ENCODE measurements at places on chromosomes 5 and 9.
A peak's percentile ranks its signal among the peaks of the same experiment; 100 is the strongest.

DNA sequence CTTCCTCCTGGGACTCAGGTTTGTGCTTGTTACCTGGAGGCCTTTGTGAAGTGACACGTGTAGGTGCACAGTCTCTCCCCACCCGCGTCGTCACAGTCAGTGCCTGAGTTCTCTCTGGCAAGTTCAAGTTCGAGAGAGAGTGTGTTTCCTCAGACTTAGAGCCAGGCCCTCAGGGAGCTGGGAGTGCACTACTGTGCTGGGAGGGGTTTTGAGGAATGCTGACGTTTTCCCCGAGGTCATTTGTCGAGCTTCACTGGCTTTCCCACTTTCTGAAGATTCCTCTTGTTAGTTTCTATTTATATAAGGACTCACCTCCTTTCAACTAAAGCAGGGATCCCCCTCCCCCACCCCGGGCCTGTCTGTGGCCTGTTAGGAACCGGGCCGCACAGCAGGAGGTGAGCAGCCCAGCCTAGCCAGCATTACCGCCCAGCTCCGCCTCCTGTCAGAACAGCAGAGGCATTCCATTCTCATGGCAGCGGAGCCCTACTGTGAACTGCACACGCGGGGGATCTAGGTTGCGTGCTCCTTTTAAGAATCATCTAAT is 209.2 kb downstream of the DIRAS2 start:
- no peak for DNase-seq

DNA sequence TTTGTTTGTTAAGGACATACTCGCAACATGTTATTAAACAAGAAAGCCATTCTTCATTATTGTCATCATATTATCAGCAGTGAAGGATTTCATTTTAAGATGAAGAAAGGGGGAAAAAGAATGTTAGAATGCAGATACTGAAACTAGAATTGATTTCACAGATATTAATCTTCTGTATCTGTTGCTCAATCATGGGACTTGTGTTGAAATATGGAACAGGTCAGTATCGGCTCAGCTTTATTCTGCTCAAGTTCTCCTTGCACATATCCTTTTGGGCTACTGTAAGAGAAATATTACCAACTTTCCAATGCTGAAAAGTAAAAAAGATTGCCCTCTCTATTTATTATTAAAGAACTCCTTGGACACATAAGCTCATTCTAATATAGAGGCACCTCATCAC is 13.8 kb upstream of the ANXA1 start:
- DNase-seq, result no peak

DNA sequence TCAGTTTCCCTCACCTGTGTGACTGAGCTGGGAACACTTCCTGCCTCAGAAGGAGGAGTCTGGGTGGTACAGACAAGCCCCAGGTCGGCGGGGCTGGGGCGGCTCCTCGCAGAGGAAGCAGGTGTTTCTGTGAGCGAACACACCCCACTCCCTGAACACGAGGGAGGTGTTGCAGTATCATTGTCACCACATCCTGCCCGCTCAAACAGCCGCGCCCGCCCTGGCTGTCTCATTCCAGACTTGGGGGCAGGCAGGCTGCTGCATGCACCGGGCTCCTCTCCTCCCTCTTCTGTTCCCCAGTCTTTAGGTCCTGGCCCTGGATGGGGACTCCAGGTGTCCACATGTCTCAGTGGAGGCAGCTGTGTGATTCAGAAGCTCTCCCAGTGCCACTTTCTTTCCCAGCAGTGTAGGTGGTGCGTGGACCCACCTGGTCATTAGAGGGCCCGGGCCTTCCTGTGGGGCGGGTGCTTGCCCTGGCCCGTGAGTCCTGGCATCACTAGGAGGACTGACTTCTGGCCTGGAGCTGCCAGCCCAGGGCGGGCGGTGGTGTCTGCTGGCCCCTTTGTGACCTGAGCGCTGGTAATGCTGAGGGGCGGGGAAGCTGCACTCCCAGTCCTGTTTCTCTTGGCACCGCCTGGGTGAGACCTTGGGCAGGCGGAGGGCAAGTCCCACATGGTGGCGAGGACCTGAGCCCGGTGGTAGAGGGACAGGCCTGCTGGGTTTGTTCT is 18.3 kb upstream of the PHYHD1 start:
- DNase-seq, result no peak

- no peak for DNase-seq
Measured at GRCh38 chr5:163622799-163623198, 117.4 kb downstream of the MAT2B start.

GRCh38 chr9:116149844-116150243 is 3.7 kb upstream of the PAPPA start:
- peak; percentile 38 for DNase-seq

DNA sequence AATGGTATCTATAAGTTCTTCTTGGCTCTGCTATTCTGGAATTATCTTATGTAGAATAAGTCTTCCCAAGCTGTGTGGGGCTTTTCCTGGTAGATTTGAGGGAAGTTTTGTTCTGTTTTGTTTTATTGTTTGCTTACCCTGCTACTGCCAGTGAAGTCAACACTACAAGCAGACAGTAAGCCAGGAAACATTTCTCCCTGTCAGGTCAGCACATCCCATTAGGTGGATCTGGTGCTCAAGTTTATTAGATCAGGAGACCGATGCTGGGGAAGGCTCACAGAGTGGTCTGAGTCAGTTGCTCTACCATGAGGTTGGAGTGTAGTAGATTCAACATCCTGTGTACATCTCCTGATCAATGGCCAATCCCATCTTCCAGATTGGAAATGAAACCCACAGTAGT is 79.1 kb downstream of the ADRB2 start:
- DNase-seq, result no peak

DNA sequence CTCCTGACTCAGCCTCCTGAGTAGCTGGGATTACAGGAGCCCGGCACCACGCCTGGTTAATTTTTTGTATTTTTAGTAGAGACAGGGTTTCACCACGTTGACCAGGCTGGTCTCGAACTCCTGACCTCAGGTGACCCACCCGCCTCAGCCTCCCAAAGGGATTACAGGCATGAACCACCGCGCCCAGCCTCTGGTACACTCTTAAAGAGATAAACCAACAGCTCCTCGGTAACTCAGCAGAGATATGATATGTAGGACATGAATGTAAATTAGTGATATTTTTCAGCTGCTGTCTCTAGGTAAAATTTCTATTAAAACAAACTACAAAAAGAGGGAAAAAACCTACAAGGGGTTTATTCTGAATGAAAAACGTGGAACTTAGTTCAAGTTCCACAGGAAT is 42.8 kb upstream of the HK3 start:
- no peak for DNase-seq
